ENCODE measurements at places on chromosomes 12 and 14. TPM values are rescaled to one million over a fixed set of nuclear protein-coding genes. Genes with fewer than 3 reads are reported as not detected.

The PLEKHG7 gene
- total RNA-seq = not detected

The DPY19L2 gene
- 51.6 TPM for total RNA-seq

The FOXM1 gene
- 0.68 TPM for total RNA-seq

The FOXN4 gene
- not detected for total RNA-seq

The ATP5F1B gene
- 3,283 TPM for total RNA-seq

DNA sequence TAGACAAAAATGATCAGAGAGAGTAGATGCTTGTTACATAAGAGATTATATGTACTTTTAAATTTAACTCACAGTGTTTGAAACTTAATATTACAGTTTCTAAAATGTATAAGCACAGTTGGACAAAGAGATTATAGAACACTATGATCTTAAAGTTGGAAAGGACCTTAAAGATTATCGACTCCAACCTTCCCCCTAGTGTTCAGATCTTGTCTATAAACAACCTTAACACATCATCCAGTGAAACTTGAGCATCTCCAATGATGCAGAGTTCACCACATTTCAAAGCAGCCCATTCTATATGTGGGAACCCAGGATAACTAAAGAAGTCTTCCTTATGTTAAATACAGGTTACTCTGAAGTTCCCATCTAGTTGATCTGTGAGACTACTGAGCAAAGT, 480.8 kb downstream of the RMST start:
- no peaks in the 10 kb centered on the region for H3K27me3 ChIP-seq
- no peak overlapping the region for H3K4me3 ChIP-seq
- H3K4me1 ChIP-seq = no peaks in the 10 kb centered on the region

DNA sequence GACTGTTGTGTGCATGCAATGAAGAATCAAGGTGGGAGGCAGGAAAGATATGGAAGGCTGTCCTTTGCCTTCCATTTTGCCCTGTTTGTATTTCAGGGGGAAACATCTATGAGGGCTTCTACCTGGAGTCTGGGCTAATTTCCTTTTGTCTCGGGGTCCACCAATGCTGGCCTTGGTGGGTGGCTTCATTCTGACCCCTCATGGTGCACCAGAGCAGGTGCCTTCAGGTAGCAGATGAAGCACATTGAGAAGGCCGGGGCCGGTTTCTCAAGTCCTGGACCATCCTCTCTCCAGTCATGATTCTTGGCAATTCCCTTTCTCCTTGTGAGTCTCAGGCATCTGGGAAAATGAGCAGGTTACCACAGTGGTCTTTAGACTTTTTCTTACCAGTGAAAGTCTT, 47.2 kb downstream of the RPH3A start:
- no peak overlapping the region for H3K27ac ChIP-seq
- peaks cover 16% of the 10 kb centered on the region for H3K27me3 ChIP-seq

DNA sequence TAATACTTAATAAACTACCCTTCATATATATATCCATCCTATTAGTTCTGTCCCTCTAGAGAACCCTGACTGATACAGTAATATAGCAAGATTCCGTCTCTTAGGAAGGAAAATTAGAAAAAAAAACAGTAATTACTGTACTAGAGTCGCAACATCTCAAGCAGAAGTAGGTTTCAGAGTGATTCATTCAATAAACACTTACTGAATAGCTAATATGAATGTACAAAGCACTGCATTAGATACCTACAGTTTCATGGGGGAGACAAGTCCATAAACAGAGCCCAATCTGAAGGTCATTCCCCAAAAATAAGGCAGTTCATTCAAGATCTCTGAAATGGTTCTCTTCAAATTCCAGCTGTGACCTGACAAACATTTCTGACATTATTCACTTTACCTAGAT, 9.9 kb downstream of the CERS5 start:
- H3K27me3 ChIP-seq = no peaks in the 10 kb centered on the region
- no peak for DNase-seq
- no peaks in the 10 kb centered on the region for H3K4me1 ChIP-seq
- H3K4me3 ChIP-seq = no peak overlapping the region

DNA sequence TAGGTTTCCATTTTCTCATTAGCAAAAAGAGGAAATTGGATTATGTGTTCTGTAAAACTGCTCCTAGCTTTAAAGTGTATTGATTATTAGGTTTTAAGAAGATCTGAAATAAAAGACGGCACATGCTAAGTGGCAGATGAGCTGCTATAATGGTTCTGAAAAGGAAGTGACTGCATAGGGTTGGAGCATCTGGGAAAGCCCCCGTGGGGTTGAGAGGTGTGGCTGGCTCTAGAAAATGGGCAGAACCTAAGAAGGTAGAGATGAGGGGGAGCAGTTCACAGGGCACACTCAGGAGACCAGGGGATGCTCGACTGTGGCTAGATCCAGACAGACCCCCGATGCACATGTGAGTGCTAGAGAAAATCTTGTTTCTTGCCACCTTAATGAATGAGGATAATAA, 1.9 kb downstream of the IFNG-AS1 start:
- no peak overlapping the region for H3K4me3 ChIP-seq
- no peaks in the 10 kb centered on the region for H3K27me3 ChIP-seq
- no peaks in the 10 kb centered on the region for H3K36me3 ChIP-seq
- H3K27ac ChIP-seq = no peak overlapping the region
- no peaks in the 10 kb centered on the region for H3K4me1 ChIP-seq
- no peak for DNase-seq

DNA sequence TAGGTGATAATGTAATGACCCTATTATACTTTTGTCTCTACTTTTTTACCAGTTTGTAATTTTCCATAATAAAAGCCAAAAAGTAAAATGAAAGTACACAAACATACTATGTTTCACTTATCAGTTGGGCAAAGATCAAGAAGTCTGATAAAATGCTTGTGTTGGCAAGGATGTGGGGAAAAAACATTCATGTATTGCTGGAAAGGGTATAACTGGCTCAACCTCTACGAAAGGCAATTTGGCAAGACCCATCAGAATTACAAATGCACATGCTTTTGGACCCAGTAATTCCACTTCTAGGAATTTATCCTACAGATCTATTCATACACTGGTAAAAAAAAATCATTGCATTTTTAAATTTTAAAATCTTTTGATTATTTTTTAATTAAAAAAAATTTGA, 68.0 kb downstream of the SPTB start:
- H3K4me3 ChIP-seq = no peak overlapping the region
- H3K4me1 ChIP-seq = peaks cover 40% of the 10 kb centered on the region
- H3K36me3 ChIP-seq = no peaks in the 10 kb centered on the region
- no peaks in the 10 kb centered on the region for H3K27me3 ChIP-seq
- no peak for DNase-seq
- no peak overlapping the region for H3K27ac ChIP-seq

Measured in heart left ventricle (tissue), 16 donors.